Right ventricle myocardium superior (tissue), 1 donor: ENCODE measurements at places on chromosomes 3 and 15.

- DNase-seq, result no peak
These were observed 64.1 kb upstream of the HEG1 start for GRCh38 chr3:125119752-125120378.

DNA sequence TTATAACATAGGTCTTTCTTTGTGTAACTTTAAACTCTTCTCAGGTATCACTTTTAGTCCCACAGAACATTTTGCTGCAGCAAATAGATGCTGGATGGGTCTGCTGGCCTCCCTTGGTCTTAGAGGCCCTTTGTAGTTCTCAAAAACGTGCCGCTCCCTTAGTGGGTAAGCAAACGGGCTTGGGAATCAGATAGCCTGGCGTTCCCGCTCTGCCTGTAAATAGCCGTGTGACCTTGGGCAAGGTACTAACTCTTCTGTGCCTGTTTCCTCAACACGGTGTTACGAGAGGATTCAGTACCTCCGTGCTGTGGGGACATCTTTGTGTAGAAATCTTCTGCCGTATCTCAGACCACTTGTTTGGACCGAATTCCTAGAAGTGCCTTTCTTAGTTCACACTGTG lies 64.4 kb downstream of the DNAJB8 start:
- DNase-seq, result no peak

GRCh38 chr3:136946978-136947377 lies 10.8 kb upstream of the IL20RB start:
- no peak for DNase-seq

- DNase-seq, result no peak
These were observed 316.6 kb downstream of the RBMS3 start for GRCh38 chr3:29597376-29598008.

GRCh38 chr15:84922530-84922929 lies 38.1 kb downstream of the SLC28A1 start:
- no peak for DNase-seq

- no peak for DNase-seq
These were observed 30.8 kb upstream of the RPN1 start for GRCh38 chr3:128681369-128681829.

- DNase-seq, result no peak
These were observed 10.8 kb downstream of the BHLHE40 start for GRCh38 chr3:4990069-4990468.

GRCh38 chr3:44576613-44577012 lies 8.2 kb upstream of the ZNF660 start:
- DNase-seq, result no peak

GRCh38 chr3:153595186-153595815 lies 433.3 kb downstream of the RAP2B start:
- no peak for DNase-seq

GRCh38 chr3:28674212-28674611 lies 325.6 kb upstream of the AZI2 start:
- DNase-seq, result no peak

GRCh38 chr15:91400481-91400880 lies 300.4 kb downstream of the SV2B start:
- no peak for DNase-seq

GRCh38 chr3:97821287-97821773 lies 481 bp upstream of the CRYBG3 start:
- peak; percentile 70 for DNase-seq

- no peak for DNase-seq
These were observed 143.0 kb upstream of the CTDSPL start for GRCh38 chr3:37718632-37719031.

- DNase-seq, result no peak
These were observed 89.8 kb upstream of the ONECUT1 start for GRCh38 chr15:52879904-52880303.

DNA sequence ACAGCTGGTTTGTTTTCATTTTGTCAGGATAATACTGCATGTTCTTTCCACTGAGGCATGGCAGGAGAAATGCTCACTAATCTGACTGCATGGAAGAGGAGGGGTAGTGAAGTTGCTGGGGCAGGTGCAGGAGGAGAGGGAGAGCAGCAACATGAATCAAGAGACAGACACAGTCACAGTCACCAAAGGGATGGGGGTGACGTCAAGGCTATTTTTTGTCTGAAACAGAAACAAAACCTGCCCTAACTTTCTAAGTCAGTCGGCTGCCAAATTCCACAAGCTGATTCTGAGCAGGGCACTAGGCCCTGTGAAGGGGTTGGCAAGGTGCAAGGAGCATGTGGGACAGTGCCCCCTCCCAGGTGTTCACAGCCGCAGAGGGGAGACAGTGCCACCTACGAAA lies 186.6 kb upstream of the NSMCE3 start:
- DNase-seq, result no peak
